ENCODE measurements at places on chromosomes 11 and 22.

GRCh38 chr22:37163575-37164504 is 14.1 kb upstream of the IL2RB start:
- no peak for DNase-seq

- no peak for DNase-seq
Measured at GRCh38 chr11:69194396-69194795, 38.7 kb downstream of the SMIM38 start.

GRCh38 chr11:112085822-112086421 is 634 bp downstream of the TIMM8B start:
- no peak for DNase-seq

DNA sequence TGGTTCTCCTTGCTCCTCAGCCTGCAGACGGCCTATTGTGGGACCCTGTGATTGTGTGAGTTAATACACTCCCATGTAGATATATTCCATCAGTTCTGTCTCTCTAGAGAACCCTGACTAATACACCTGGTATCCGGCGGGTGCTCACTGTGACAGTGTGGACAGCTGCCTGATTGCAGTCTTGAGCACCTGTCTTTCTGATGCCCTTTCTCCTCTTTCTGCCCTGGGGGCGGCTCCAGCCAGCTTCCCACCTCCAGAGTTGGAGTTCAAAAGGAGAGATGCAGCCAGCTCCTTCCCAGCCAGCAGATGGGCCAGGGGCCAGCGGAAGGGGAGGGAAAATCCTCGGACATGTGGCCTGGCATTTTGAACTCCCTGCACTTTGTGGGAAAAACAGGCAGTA is 15.0 kb downstream of the SMIM38 start:
- DNase-seq = no peak

Measured in coronary artery (tissue), 2 donors.